Activated CD4-positive, alpha-beta memory T cell treated with anti-CD3 and anti-CD28 coated beads, Interleukin-2, amount 10 ng/mL, durations not matched to agents 7 days and 5 days (primary cell): ENCODE measurements at places on chromosomes 12 and 14. TPM values are rescaled to one million over a fixed set of nuclear protein-coding genes. Genes with fewer than 3 reads are reported as not detected.

DNA sequence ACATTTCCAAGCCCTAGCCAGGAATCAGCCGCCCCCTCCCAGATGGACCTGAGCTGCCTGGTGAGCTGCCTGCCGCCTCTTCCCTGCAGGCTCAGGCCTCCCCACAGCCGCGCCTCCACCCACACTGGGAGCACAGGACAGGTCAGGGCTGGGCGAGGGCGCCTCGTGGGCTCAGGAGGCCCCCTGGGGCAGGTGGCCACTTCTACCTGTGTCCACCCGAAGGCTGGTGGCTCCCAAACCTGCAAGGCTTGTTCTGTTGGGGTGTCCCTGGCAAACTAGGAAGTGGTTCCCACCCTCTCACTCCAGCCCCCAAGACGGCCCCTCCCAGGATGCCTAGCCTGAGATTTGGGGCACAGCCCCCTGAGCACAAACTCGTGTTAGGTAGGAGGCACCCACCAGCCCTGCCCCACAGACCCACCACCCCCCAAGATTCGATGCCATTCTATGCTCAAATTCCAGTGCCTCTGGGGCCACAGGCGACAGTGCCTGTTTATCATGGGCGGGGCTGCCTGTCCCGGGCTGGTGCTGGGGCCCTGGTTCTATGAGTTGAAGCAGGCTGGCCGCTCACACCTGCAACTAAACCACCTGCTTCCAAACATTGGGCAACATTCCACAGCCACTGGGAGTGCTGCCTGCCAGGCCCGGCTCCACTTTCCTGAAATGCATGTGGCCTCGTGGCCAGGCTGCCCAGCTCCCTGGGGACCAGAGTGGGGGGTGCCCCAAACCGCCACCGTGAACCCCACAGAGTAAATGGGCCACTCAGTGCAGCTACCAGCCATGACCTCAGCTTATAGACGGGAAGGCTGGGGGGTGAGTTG is 6.8 kb downstream of the MMP17 start:
- peaks cover 5% of the 10 kb centered on the region for H3K4me1 ChIP-seq
- no peaks in the 10 kb centered on the region for H3K36me3 ChIP-seq
- no peak for DNase-seq
- no peak overlapping the region for H3K4me3 ChIP-seq

DNA sequence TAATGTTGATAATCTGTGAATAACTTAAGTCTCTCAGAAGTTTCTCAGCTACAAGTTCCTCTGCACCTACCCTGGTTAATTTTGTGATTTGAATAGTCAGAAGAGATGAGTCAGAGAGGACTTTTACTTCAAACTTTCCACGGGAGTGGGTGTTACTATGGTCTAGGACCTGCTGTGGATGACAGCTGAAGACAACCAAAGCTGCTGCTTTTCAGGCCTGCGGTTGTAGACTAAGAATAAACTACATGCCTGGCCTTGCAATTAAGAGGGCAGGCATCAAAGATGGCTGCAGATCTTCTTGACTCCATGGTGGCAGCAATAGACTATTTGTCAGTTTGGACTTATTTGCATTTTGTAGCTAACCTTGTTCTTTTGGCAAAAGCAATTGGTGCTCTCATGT is 227.1 kb upstream of the KRR1 start:
- peak; percentile 18 for DNase-seq
- H3K4me3 ChIP-seq, result no peak overlapping the region
- no peak overlapping the region for H3K27ac ChIP-seq
- no peaks in the 10 kb centered on the region for H3K36me3 ChIP-seq
- H3K4me1 ChIP-seq, result peaks cover 7% of the 10 kb centered on the region

- no peak for DNase-seq
- H3K27me3 ChIP-seq, result peaks cover 12% of the 10 kb centered on the region
- no peaks in the 10 kb centered on the region for H3K36me3 ChIP-seq
These were observed 15.2 kb downstream of the PPFIBP1 start for GRCh38 chr12:27539191-27539631.

GRCh38 chr12:20469756-20470155 is 101.4 kb downstream of the PDE3A start:
- H3K27me3 ChIP-seq, result no peaks in the 10 kb centered on the region
- DNase-seq, result no peak
- no peaks in the 10 kb centered on the region for H3K36me3 ChIP-seq

- peak overlapping the region; percentile 9 for H3K4me3 ChIP-seq
- DNase-seq, result no peak
- no peaks in the 10 kb centered on the region for H3K27me3 ChIP-seq
- H3K36me3 ChIP-seq, result peaks cover 56% of the 10 kb centered on the region
- H3K27ac ChIP-seq, result peak overlapping the region; percentile 91
- peaks cover 90% of the 10 kb centered on the region for H3K4me1 ChIP-seq
These were observed 36.7 kb downstream of the CHST11 start for GRCh38 chr12:104493496-104493895.

GRCh38 chr14:84025106-84026012 is 1504.6 kb upstream of the FLRT2 start:
- H3K4me3 ChIP-seq, result no peak overlapping the region
- H3K27ac ChIP-seq, result no peak overlapping the region
- no peaks in the 10 kb centered on the region for H3K4me1 ChIP-seq
- no peaks in the 10 kb centered on the region for H3K27me3 ChIP-seq

DNA sequence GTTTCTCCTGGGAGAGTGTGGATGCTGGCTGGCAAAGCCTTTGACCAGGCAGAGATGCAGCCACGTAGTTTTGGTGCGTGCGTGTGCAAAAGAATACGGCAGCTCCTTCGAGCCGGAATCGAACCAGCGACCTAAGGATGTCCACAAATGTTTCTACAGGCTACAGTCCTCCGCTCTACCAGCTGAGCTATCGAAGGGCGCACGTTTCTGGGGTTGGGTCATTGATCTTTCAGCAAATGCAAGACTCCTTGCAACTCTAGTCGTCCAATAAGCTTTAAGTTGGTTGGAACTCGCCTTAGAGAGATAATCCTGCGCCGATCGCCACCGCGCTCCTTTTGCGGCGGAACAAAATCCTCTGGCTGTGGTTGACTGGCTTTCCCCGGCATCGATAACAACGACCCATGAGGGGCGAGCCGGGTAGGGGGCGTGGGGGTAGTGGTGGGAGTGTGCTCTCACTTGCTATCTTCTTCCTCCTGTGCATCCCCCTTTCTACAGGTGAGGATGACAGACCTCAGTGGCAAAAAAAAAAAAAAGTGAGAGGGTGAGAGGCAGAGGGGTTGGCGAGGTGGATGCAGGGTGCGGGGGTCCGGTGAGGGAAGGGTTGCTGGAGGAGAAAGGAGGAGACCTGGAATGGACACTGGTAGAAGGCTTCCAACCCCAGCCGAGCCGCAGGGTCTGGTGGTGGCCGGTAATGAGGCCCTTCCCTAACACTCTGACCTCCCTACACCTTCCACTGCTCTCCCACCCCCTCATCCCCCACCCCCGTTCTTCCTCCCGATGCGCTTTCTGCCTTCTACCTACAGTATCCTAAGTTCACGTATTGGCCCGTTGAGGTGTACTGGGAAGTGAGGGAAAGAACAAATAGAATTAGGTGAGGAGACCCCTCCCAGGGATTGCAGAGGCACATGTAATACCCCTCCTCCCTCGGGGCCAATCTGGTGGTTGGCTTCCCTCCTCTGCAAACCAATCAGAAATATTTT is 11.8 kb upstream of the OR6S1 start:
- peaks cover 67% of the 10 kb centered on the region for H3K27me3 ChIP-seq

DNA sequence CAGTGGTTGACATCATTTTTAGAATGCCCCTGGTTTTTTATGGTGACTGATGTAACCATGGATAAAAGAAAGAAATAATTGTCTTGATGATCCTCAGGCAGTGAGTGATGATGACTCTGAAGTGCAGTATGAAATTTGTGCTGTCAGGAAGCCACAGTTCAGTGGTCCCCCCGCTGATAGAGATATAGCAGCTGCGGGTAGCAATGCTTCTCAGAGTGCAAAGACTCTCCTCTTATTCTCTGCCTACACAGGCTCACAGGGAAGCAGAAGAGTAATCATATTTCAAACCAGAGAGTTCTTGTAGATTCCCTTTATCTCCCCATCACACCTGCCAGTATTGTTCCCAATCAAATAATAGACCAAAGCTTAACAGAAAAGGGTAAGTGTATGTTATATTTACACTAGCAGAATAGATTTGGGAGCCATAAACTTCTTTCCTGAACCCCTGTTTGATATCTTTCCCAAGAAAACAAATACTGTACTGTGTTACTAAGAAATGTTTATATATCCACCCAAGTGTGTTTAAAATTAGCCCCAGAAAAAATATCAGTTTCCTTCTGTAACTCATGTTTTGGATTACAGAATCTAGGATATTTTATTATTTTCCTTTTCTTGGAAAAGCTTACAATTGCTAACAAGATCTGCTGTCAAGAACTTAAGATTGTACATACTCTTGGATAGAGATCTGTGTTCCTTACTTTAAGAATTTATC is 1817.4 kb upstream of the FLRT2 start:
- no peak overlapping the region for H3K27ac ChIP-seq
- no peaks in the 10 kb centered on the region for H3K4me1 ChIP-seq
- no peaks in the 10 kb centered on the region for H3K36me3 ChIP-seq
- H3K4me3 ChIP-seq, result no peak overlapping the region
- DNase-seq, result no peak

GRCh38 chr12:74049348-74049747 is 488.3 kb upstream of the ATXN7L3B start:
- H3K36me3 ChIP-seq, result no peaks in the 10 kb centered on the region
- no peak for DNase-seq
- H3K27ac ChIP-seq, result no peak overlapping the region
- H3K4me1 ChIP-seq, result no peaks in the 10 kb centered on the region

RFLNA gene
- total RNA-seq, result not detected

A2M gene
- total RNA-seq, result not detected

SLC10A1 gene
- not detected for total RNA-seq

HOXC9 gene
- not detected for total RNA-seq
